T-helper 2 cell treated with Interferon-gamma antibody and Interleukin-4, amounts not matched to agents 100 ng/mL and 5 ng/mL, for 36 hours (primary cell): ENCODE measurements at places on chromosomes 11 and 22. TPM values are rescaled to one million over a fixed set of nuclear protein-coding genes. Genes with fewer than 3 reads are reported as not detected.

The GRM5 gene
- total RNA-seq: not detected in 2 replicates

The POU2F3 gene
- total RNA-seq: not detected in 2 replicates

The SLC6A5 gene
- total RNA-seq: not detected in 2 replicates

The MS4A12 gene
- not detected in 2 replicates for total RNA-seq

The KCNK7 gene
- 1.2 and 1.7 TPM in 2 replicates for total RNA-seq

The SLC7A4 gene
- not detected in 2 replicates for total RNA-seq
